ENCODE measurements at places on chromosomes 5 and 9. TPM values are rescaled to one million over a fixed set of nuclear protein-coding genes. Genes with fewer than 3 reads are reported as not detected.

The NUTM2G gene
- 1.2 TPM for polyA plus RNA-seq

The SYK gene
- polyA plus RNA-seq = 20.6 TPM

The OR1Q1 gene
- not detected for polyA plus RNA-seq

The PRUNE2 gene
- 3.9 TPM for polyA plus RNA-seq

DNA sequence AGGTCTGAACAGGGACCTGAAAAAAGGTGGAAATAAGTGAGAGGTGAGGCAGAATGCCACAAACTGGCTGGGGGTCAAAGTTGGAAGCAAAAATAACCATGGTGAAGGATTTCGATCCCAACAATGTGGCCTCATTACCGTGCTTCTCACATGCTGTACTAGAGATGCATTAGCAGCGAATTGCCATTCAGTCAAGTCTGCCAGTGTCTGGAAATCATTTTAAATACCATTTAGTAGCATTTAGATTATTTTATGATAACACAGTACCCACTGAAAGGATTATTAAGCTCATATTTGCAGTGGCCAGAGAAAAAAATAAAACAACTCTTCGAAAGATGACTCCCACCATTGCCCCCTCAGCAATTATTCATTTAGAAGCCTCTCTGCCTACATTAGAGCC is 294.6 kb upstream of the SLC24A2 start:
- no peak overlapping the region for H3K27ac ChIP-seq
- no peaks in the 10 kb centered on the region for H3K4me1 ChIP-seq
- DNase-seq = no peak
- no peaks in the 10 kb centered on the region for H3K27me3 ChIP-seq
- no peaks in the 10 kb centered on the region for H3K36me3 ChIP-seq
- no peak overlapping the region for H3K4me3 ChIP-seq

DNA sequence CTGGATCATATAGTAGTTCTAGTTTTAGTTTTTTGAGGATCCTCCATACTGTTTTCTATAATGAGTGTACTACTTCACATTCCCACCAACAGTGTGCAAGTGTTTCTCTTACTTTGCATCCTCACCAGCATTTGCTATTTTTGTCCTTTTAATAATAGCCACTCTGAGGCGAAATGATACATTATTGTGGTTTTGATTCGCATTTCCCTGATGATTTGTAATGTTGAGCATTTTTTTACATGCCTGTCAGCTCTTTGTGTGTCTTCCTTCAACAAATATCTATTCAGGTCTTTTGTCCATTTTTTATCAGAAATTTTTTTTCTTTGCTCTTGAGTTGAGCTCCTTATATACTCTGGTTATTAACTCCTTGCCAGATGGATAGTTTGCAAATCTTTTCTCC is 114.0 kb downstream of the ADAMTSL1 start:
- no peaks in the 10 kb centered on the region for H3K27me3 ChIP-seq
- H3K4me1 ChIP-seq = no peaks in the 10 kb centered on the region
- no peak overlapping the region for H3K4me3 ChIP-seq

GRCh38 chr9:2837915-2838314 is 6.0 kb downstream of the PUM3 start:
- peak overlapping the region; percentile 59 for H3K27ac ChIP-seq
- H3K36me3 ChIP-seq = peaks cover 40% of the 10 kb centered on the region
- H3K27me3 ChIP-seq = no peaks in the 10 kb centered on the region
- DNase-seq = no peak
- H3K4me1 ChIP-seq = peaks cover 55% of the 10 kb centered on the region

GRCh38 chr9:80775530-80775929 is 913.8 kb downstream of the TLE1 start:
- H3K4me3 ChIP-seq = no peak overlapping the region
- H3K36me3 ChIP-seq = no peaks in the 10 kb centered on the region
- H3K4me1 ChIP-seq = no peaks in the 10 kb centered on the region

- no peak for DNase-seq
- no peaks in the 10 kb centered on the region for H3K27me3 ChIP-seq
- H3K36me3 ChIP-seq = no peaks in the 10 kb centered on the region
- no peak overlapping the region for H3K27ac ChIP-seq
- H3K4me3 ChIP-seq = no peak overlapping the region
- H3K4me1 ChIP-seq = peaks cover 27% of the 10 kb centered on the region
Measured at GRCh38 chr9:4905135-4905490, 80.0 kb upstream of the JAK2 start.

DNA sequence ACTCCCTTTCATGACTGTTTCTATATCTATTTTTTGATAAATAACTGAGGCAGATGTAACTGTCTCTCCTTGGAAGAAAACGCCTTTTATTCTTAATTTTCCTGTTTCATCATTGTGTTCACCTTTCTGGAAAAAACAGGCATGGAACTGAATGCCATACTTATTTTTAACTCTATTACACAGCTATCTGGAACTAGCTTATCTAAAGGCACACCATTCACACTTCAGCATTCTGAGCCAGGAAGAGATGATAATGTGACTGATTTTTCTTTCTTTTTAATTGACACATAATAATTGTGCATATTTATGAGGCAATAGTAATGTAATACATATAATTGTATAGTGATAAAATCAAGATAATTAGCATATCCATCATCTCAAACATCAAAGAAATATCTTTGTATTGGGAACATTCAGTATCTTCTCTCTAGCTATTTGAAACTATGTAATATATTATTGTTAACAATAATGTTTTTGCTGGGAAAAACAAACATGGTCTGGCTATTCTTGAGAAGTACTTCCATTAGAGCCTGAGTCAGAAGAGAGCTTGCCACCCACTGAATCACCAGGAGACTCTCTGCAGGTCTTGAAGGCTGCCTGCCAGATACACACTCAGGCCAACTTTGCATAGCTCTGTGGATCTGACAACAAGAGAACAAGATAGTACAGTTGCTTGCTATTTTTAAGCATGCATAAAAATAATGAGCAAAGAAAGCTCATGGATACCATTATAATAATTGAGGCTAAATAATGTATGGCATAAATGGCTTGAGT is 501.0 kb upstream of the EDIL3 start:
- no peaks in the 10 kb centered on the region for H3K36me3 ChIP-seq
- no peak overlapping the region for H3K4me3 ChIP-seq
- H3K4me1 ChIP-seq = no peaks in the 10 kb centered on the region
- no peaks in the 10 kb centered on the region for H3K27me3 ChIP-seq
- H3K27ac ChIP-seq = no peak overlapping the region

DNA sequence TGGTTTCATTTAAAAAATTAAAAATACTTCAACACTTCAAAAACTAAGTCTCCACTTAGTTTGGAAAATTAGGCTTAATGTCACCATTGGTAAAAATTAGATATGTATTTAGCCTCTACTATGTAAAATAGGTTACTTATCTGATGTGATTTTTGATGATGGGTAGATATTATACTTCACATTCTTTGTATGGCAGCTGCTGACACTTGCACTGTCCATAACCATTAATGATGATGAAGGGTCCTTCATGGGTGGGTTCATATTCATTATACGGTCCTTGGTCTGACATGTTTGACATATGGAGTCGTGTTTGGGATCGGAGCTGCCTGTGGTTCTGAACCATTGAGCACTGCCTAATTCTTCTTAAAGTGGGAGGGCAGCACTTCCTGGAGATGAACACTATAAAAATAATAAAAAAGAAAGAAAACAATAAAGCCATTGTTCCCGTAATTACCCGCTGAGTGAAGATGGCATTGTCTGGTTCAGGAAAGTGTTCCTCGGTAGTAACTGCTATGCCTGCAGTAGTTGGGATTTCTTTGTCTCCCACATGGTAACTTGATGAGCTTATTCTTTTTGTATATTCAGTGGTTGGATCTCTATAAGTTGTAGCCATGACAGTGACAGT is 2.2 kb downstream of the LRRTM2 start:
- H3K4me1 ChIP-seq = peaks cover 60% of the 10 kb centered on the region
- H3K36me3 ChIP-seq = no peaks in the 10 kb centered on the region
- H3K27me3 ChIP-seq = no peaks in the 10 kb centered on the region
- no peak overlapping the region for H3K27ac ChIP-seq

DNA sequence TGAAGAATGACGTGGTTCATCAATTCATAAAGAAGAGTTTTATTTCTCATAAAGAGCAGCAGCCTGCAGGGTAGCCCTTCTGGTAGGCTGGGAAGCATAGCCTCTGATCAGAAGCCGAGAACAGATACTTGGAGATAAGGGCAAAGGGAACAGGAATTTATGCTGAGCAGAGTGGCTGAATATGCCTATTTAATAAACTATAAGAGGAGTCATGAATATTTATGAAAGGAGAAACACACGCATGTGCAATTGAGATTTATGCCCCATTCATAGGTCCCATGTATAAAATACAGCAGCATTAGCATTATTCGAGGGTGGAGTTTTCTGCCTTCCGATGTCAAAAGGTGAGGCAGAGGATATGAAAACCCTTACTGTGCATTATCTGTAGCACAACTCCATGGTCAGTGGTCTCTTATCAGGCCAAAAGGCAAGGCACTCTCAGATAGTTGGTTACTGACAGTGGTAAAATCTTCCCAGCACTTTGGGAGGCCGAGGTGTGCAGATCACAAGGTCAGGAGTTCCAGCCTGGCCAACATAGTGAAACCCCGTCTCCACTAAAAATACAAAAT is 569.1 kb downstream of the ACTL7B start:
- no peak overlapping the region for H3K27ac ChIP-seq
- no peaks in the 10 kb centered on the region for H3K4me1 ChIP-seq
- no peak for DNase-seq
- no peaks in the 10 kb centered on the region for H3K27me3 ChIP-seq

DNA sequence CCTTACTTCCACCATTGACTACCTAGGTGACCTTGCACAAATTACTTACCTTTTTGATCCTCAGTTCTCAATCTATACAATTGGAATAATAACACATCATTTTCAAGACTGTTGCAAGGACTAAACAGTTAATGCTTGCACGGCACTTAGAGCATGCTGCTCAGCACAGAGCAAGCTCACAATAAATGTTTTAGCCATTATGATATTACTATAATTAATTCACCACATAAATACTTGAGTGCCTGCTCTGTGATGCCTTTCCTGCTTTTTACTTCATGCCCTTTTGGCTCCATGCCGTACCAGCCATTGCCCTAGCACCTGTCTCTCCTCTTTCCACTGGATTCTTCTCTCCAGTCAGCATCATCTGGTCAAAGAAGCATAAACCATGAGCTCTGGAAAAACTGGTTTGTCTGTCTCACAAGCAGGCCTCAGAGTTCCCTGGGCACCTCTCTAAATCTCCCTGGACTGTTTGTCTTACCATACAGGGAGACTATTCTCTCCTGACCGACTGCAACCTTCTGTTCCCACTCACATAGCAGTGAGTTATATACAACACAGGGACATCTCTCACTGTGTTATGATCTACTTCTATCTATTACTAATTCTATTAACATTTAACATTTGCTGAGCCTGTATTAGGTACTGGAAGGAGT is 260.4 kb upstream of the ADRA1B start:
- no peaks in the 10 kb centered on the region for H3K36me3 ChIP-seq
- DNase-seq = no peak
- H3K4me3 ChIP-seq = no peak overlapping the region
- no peaks in the 10 kb centered on the region for H3K4me1 ChIP-seq
- H3K27ac ChIP-seq = no peak overlapping the region
- no peaks in the 10 kb centered on the region for H3K27me3 ChIP-seq

GRCh38 chr5:15627109-15627508 is 127.1 kb downstream of the FBXL7 start:
- no peak overlapping the region for H3K27ac ChIP-seq
- H3K4me3 ChIP-seq = no peak overlapping the region
- H3K27me3 ChIP-seq = no peaks in the 10 kb centered on the region

GRCh38 chr5:178524093-178524882 is 65.9 kb downstream of the COL23A1 start:
- H3K27ac ChIP-seq = no peak overlapping the region
- H3K27me3 ChIP-seq = no peaks in the 10 kb centered on the region
- no peaks in the 10 kb centered on the region for H3K36me3 ChIP-seq
- no peak overlapping the region for H3K4me3 ChIP-seq

- peak within 1 kb of the TSS; percentile 56 for H3K4me3 ChIP-seq
- H3K4me1 ChIP-seq = peaks cover 19% of the 10 kb centered on the region
- peak within 1 kb of the TSS; percentile 94 for H3K27ac ChIP-seq
- peak; percentile 82 for DNase-seq
- no peaks in the 10 kb centered on the region for H3K27me3 ChIP-seq
- H3K36me3 ChIP-seq = no peaks in the 10 kb centered on the region
Measured at GRCh38 chr5:151686674-151687407, at the start of gene SPARC. TSS of gene SPARC (minus strand) at chr5:151686915. CDS start at chr5:151676188, 10,727 bp downstream.

DNA sequence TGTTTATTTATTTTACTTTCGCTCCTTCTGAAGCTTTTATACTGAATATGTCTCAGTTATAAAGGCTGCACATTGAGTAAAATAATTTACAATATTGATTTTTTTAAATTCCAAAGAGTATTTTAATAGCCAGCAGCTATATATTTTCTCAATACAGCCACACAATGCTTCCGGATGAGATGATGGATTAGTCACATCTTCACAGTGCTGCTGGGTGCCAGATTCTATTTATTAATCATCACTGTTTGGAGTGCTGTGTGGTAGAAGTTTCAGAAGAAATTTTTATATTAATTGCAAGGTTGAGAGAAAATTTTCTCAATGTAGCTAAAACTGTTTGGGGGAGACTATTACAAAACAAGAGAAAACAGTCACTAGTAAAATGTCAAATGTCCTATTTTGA is 989.8 kb downstream of the TLE4 start:
- DNase-seq = no peak
- no peak overlapping the region for H3K27ac ChIP-seq
- H3K27me3 ChIP-seq = no peaks in the 10 kb centered on the region
- H3K36me3 ChIP-seq = no peaks in the 10 kb centered on the region

GRCh38 chr9:98726735-98727134 is 18.0 kb upstream of the GABBR2 start:
- H3K4me1 ChIP-seq = no peaks in the 10 kb centered on the region
- H3K27ac ChIP-seq = no peak overlapping the region
- no peaks in the 10 kb centered on the region for H3K27me3 ChIP-seq
- peak; percentile 16 for DNase-seq
- no peaks in the 10 kb centered on the region for H3K36me3 ChIP-seq
- no peak overlapping the region for H3K4me3 ChIP-seq

DNA sequence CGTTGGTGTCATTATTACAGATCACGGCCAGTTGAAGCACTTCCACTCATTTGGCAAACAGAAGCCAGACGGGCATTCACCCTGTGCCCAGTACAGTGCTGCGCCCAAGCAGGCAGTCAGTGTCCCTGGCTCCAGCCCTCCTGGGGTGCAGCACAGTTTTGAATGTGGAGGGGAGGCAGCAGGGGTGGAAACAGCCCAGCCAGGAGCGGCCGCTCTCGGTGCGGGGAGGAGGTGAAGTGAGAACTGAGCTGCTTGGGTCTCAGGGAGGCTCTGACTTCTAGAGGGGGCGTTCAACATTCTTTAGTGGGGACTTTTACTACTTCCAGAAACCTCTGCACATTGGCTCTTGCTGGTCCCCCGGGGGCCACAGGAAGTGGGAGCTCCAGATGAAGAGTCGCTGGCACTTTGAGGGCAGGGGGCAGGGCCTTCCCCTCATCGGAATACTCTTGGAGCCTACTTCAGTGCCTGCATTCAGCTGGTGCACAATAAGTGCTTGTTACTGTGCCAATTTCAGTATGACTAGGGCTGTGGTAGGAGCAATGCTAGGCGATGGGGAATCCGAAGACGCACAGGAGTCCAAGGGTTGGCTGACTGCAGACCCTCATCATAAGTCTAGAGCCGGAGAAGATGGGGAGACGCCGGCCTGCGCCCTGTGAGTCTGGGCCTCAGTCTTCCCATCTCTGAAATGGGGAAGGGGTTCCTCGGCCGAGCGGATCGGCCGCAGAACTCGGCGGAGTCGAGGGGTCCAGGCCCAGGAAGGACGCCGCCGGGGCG is 492 bp upstream of the NEK6 start:
- peak overlapping the region; percentile 66 for H3K4me3 ChIP-seq
- no peaks in the 10 kb centered on the region for H3K36me3 ChIP-seq
- H3K27ac ChIP-seq = peak overlapping the region; percentile 59
